ENCODE measurements at places on chromosomes 7 and 10.

GRCh38 chr10:68086011-68086410, 10.9 kb upstream of the HERC4 start:
- no peak for DNase-seq

GRCh38 chr7:75611557-75612178, 119.5 kb downstream of the SPDYE5 start:
- DNase-seq, result no peak

DNA sequence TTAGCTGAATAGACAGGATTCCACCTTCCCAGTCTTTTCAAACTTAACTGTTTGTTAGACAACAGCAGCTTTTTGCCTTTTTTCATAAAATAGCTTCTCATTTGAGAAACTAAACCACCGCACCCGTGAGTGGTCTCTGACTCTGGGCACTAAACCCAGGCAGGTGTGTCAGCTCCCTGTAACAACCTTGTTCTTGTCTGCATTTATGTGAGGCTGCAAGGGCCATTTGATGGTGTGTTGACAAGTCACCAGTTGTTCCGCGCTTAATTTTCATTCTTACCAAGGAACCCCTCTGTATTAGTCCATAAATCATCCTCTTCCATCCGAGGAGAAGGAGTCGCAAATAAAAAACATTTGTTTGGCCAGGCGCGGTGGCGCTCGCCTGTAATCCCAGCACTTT, 1.5 kb downstream of the STOX1 start:
- no peak for DNase-seq

- DNase-seq, result no peak
Observed at GRCh38 chr10:16193241-16193640, 243.6 kb upstream of the PTER start.

DNA sequence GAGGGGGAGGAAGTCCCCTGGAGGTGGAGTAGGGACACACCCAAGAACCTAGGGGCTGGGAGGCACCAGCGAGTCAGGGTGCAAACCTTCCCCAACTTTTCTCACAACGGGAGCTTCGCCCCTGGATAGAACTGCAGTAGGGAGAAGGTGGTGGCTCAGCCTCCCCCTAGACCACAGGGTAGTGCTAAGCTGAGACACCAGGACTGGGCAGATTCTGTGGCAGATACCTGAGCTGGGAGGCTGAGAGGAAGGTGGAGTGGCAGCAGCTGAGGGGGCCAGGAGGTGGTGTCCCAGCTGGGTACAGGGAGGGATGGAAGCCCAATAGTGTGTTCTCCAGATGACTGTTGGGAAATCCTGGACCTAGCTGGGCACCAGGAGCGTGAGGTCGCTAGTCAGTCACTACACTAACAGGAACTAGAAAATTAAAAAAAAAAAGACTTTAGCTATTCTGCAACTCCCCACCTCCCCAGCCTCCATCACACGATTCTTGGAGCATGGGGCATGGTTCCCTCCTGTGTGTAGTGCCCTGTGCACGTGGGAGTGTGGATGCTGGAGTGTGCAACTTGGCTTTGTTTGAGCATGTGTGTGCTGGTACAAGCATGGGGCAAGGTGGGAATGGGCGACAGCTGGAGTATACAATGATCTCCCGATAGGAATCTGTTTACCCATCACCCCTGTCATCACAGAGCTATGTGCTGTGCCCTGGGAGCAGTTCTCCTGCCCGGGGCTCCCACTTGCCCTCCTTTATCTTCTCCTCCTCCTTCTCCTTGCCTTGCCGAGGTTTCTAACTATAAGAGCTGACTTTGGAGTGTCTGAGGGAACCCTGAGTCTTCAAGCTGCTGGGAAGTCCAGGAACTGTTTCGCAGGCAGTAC, 8.8 kb upstream of the TRPV6 start:
- no peak for DNase-seq

- no peak for DNase-seq
Observed at GRCh38 chr10:77609781-77610272, 27.8 kb downstream of the KCNMA1 start.

DNA sequence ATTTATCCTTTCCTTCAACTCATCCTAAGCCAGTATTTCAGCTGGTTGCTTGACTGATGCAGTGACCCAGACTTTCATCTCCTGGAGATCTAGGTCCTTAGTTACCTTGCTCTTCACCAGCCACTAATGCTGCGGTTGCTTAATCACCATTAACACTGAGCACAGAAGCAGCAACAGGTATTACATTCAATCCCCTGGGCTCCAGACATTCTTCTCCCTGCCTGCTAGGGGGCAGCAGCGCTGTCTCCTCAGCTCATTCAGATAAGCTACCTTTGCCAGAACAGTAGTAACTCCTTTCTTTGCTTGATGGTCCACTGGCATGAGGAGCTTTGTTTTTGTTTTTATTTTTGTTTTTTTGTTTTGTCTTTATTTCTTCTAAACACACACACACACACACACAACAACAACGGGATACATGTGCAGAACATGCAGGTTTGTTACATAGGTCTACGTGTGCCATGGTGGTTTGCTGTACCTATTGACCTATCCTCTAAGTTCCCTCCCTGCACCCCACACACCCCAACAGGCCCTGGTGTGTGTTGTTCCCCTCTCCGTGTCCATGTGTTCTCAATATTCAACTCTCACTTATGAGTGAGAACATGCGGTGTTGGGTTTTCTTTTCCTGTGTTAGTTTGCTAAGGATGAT, 1043.2 kb upstream of the C7orf33 start:
- no peak for DNase-seq

DNA sequence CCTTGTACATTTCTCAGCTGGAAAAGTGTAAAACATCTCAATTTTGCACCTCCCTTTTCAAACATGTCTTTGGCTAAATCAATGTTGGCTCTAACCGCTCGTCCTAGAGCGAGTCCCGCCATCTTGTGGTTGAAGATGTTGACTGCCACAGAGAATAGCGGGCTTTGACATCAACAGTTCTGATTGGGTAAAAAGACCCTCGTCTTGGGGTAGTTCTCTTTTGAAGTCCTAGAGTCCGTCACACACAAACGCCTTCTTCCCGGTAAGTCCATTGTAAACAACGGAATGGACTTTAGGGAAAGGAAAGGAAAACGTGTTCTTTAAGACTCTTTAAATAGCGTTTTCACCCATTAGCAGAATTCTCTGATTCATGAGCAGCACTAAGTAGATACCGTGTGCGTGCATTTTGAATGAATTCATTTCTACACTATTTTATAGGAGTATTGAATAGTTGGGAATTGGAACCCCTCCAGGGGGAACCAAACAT, 452 bp upstream of the RPP30 start:
- peak; percentile 64 for DNase-seq

DNA sequence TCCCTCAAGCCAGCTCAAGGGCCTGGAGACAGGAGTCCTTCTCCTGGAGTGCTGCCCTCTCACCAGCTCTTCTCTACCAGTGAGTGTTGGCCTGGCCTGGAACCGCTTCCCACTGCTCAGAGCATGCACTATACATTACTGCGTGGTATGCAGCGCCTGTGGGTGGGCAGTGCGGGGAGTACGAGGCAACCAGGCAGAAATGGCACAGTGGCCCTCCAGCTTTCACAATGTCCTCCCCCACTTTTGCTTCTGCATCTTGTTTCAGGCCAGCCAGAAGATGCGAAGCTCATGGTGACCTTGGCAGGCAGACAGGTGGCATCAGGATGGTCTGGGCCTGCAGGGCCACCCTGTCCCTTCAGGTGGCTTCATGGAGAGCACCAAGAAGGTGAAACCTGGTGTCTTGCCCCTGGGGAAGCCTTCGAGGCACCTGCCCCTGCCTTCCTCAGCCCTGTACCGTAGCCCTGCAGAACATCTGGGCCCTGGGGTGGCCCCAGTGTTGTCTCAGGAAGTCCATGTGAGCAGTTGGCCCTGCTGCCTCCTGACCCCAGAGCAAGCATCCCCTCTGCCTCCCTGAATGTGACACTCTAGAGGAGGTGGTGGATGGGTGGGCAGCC, 35.8 kb downstream of the RASGEF1A start:
- no peak for DNase-seq

All from HTR-8/SVneo (cell line).